ENCODE measurements at places on chromosomes 1 and 21.

DNA sequence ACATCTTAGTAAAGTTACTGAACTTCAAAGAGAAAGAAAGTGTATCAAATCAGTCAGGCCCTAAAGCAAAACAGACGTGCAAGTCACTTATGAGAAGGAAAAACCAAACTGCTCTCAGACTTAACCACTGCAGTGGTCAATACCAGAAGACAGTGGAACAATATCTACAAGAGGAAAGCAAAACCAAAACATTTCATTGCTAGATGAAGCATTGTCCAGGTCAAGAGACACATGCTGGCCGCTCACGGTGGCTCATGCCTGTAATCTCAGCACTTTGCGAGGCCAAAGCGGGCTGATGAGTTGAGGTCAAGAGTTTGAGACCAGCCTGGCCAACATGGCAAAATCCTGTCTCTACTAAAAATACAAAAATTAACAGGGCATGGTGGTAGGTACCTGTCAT, 82.0 kb upstream of the MROH9 start:
- DNase-seq, result no peak

DNA sequence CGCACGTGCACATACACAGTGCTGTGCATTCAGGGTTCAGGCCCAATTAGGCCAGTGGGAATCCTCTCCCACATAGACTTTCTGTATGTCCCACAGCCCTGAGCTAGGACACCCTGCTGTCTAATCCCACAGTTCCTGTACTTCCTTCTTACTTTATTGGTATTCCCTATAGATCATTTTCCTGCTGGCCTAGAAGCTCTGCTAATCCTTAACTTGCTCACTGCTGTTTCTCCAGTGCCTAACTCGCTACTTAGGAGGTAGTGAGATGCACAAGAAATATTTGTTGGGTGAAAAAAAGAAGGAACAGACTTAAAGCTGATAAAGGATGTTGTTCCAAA, 34.1 kb upstream of the FHAD1 start:
- DNase-seq, result no peak

DNA sequence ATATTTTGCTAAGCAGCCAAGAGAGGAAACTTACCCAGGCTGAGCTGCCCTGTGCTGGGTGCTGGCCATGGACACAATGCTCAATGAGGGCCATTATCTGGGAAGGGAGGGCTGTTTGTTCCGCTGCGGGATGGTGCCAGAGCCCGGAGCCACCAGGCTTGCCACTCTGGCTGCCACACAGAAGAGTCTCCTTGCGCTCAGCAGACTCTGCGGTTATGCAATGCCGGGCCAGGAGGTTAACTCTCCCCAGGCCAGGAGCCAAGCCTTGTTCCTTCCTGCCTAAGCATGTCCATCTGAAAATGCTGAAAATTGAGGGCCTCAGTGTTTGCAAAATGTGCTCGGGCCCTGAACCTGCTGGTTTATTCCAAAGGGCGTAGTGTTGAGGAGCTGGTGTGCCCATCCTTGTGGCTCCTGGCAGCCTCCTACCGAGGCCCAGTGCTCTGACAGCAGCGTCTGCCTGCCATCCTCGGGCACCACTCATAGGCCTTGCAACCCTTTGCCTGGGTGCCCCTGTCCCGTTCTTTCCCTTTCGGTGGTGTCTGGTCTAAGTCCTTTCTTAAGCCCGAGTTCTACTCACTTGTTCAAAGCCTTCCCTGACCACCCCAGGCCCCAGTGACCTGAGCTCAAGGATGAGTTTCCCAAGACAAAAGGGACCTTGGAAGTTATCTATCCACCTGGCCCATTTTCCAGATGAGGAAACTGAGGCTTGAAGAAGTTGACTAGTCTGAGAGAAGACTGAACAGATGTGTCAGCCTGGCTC, 133.8 kb upstream of the EDN2 start:
- no peak for DNase-seq

- no peak for DNase-seq
Measured at GRCh38 chr1:211518330-211519289, 26.6 kb upstream of the RD3 start.

- peak; percentile 32 for DNase-seq
Measured at GRCh38 chr1:2046174-2046917, 3.9 kb upstream of the PRKCZ start.

DNA sequence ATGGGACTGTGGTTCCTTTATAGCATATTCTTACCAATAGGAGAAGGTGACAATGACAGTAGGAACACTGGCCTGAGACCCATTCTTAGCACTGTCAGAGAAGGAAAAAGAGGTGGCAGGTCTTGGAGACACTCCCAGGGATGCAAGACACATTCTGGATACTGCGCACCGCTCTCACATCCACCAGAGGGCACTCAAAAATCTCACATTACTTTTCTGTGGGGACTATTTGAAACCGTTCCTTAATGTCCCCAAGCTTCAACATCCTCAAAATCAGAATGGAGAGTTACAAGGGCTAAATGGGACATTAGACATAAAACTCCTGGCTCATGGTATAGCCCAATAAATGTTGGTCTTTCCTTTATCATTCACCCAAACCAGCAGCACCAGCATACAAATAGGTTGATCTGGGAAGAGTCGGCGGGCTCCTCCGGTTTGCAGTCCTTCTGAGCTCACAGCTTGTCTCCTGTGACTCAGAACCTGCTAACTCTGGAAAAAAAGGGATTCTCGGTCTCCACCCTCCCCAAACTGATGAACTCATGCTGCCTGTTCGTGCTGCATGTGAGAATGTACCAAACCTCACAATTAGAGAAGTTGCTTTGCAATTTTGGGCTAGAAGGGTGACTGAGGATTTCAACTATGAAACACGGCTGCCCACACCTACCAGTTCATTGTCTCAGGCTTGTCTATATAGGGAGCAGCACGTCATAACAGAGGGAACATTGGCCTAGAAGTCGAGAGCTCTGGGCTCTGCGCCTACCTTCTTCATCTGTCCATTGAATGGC, 40.2 kb downstream of the IL12RB2 start:
- no peak for DNase-seq

GRCh38 chr1:234861761-234862160, 251.8 kb upstream of the IRF2BP2 start:
- DNase-seq, result no peak

- no peak for DNase-seq
Measured at GRCh38 chr1:231590453-231591198, 36.0 kb upstream of the DISC1 start.
